ENCODE measurements at places on chromosomes 6 and 20.

GRCh38 chr6:151506761-151507160 is 12.9 kb downstream of the CCDC170 start:
- DNase-seq: no peak

DNA sequence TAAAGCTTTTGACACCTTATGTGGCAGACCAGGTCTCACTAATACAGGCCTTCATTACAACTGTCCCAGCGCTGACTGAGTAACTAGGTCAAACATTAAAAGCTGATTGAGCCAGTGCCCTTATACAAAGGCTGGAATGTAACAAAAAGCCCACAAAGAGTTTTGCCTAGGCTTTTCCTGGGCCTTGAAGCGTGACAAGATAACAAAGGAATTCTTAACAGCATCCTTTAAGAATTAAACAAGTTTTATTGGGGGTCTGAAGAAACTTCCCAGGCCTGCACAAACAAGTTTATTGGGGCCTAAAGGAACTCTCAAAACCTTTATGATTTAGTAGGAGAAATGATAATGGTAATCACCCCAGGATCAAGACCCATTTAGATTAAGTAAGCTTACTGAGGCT is 267.6 kb upstream of the FAM83B start:
- DNase-seq: no peak

- DNase-seq: no peak
Observed at GRCh38 chr20:58139849-58140786, 88.3 kb downstream of the ANKRD60 start.

GRCh38 chr20:58081846-58082245 is 146.6 kb downstream of the ANKRD60 start:
- DNase-seq: no peak

DNA sequence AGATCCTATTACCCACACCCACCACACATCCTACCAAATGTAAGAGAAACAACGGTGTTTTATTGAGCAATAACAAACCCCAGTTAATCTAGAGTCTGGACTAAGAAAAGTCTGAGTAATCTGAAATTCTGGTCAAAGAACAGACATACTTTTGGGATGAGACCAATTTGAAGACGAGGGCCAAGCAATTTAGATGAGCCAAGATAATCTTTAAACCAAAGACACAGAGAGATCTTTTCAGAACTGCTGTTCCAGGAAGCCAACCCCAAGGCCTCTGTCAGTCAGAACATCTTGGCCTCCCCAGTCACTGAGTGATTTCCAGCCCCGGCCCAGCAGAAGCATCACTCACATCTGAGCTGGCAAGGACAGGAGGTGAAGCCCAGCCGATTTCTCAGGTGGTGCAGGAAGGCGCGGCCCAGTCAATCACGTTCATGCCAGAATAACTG is 118.5 kb upstream of the SYNDIG1 start:
- DNase-seq: no peak

DNA sequence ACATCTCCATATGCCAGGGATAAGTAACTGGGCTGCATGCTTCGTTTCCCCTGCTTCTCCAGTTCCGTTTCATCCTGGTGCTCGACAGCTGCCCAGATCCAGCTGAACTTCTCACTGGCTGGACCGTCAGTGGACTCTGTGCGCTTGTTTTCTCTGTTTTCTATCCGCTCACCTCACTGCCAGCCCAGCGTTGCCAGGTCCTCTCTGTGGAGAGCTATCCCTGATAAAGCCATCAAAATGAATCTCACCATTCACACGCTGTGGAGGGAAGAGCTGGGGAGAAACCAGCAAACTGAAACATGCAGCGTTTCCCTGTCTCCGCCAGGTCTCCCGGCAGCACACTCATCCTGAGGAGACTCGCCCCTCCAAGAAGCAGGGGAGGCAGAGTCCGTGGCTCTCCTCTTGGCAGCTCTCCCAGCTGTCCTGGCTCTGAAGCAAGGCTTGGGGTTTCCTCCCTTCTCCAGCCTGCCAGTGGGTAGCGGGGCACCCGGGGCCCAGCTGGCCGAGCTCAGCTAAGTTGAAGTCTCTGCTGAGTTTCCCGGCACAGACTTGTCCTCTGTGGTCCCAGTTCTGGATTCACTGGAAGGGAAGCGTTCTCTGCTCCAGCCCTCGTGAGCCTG is 160.9 kb downstream of the DTNBP1 start:
- DNase-seq: no peak

GRCh38 chr6:110781522-110782214 is 33.6 kb downstream of the CDK19 start:
- DNase-seq: no peak

DNA sequence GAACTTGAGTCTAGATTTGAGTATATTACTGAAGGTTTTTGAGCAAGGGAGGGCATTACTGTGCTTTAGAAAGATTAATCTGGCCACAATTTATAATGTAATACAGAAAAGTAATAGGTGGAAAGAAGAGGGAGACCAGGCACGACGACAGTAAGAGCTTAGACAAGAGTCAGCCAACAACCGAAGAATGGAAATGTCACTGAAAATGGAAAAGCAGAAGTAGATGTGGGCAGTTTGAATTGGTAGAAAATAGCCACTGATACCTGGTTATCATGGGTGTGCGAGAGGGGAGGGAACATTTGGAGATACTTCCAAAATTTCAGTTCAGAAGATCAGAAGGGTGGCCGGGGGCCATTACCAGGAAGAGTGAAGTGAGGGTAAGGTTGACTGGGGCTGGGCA is 339.1 kb downstream of the UTRN start:
- no peak for DNase-seq

DNA sequence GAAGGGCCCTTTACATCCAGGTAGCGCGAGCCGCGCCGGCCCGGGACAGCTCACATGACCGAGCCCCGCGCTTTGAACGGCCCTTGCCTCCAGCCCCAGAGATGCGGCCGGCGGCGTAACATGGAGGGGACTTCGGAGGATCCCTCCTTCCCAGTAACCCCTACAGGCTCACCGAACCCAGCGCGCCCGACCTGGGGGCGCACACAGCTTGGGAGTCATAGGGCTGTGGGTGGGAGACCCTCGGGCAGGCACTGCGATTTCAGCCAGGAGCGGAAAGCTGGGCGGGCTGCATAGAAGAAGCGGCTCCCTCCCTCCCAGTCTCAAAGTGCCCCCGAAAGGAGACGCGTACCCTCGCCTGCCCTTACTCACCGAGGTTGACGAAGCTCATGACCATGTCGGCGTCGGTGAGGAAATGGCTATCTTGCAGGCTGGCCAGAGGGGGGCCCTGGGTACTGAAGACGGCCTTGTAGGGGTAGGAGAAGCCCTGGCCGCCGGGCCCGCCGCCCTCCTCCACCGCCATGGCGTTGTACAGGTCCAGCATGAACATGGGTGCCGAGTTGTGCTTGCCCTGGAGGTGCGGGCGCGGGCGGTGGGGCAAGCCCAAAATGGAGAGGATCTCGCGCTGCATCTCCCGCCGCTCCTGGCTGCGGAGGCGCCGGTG is 975 bp downstream of the BMP7 start:
- DNase-seq: no peak

GRCh38 chr20:6705106-6705766 is 62.2 kb upstream of the BMP2 start:
- no peak for DNase-seq

- DNase-seq: no peak
Observed at GRCh38 chr6:4670290-4670689, 105.9 kb upstream of the CDYL start.

DNA sequence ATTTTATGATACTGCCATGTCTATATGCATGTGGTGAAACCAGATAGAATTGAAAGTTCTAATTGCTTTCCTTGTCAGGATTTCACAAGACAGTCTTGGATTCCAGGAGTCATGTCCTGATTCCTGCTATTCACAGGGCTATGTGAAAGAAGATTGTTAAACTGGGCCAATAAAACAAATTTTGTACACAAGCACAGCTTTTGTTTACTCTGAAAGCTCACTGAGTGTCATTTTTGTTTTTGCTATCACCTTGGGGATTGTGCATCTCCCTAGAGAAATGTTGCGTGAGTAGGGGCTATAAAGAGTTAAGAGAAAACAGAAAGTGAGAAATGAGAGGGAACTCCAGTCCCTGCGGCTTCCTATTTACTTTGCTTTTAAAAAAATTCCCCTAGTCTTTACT is 627.5 kb downstream of the PKHD1 start:
- DNase-seq: no peak

GRCh38 chr20:10739566-10739965 is 65.8 kb upstream of the JAG1 start:
- DNase-seq: no peak

DNA sequence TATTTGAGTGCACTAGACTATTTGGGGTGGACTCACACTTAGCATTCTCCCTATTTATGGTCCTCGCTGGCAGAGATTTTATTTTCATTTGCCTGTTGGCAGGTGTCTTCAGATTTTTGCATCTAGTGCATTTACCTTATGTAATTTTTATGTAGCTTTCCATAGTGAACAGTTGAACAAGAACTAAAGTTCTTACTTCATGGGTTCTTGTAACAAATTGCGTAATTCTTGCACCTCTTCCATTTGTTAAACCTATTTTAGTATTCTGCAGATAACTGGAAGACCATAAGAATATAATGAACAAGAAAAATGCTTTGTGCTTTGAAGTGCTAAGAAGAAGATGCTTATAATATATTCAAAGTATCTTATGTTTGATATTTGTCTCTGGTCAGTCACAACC is 252.8 kb upstream of the MMS22L start:
- no peak for DNase-seq

GRCh38 chr20:51059862-51060261 is 37.0 kb upstream of the KCNG1 start:
- no peak for DNase-seq

DNA sequence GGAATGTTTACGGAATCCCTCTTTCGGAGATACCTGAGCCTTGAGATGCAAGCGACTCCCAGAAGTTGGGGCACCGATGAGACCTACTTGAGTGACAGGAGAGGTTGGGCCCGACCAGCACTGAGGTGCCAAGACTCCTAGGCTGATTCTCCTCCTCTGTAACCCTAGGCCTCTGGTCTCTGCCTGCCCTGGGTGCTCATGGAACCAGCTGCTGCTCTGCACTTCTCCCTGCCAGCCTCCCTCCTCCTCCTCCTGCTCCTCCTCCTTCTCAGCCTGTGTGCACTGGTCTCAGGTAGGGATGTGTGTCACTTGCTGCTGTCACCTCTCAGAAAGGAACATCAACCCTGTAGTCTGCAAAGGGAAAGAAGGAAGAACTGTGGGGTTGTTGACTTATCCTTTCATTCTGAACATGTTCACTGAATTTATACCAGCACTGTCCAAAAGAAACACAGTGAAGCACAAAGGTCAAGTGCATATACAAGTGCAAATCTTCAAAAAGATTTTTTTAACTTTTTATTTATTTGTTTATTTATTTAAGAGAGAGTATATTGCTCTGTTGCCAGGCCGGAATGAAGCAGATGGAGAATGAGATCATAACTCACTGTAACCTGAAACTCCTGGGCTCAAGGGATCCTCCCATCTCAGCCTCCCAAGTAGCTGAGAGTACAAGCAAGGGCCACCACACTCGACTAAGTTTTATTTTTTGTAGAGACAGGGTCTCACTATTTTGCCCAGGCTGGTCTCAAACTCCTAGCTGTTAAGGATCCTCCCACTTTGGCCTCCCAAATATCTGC is 913 bp downstream of the BTN2A2 start:
- DNase-seq: no peak

GRCh38 chr6:2961506-2961905 is 9.9 kb downstream of the SERPINB6 start:
- no peak for DNase-seq

- DNase-seq: no peak
Observed at GRCh38 chr6:97790926-97791590, 508.0 kb upstream of the MMS22L start.

DNA sequence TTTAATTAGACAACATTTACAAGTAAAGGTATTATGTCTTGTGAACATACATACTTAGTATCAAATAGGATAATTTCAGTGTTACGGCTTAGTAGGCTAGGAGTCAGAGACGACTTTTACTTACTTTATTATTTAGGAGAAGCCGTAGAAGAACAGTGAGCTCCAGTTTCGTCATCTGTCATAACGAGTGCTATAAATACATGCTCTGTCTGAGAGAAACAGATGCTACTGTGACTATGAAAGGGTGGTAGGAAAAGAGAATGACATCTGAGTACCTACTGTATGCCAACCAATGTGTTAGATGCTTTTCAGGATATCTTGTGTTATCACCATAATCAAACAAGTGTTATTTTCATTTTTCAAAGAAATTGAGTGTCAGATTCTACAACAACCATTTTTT is 119.0 kb downstream of the EYA4 start:
- no peak for DNase-seq

DNA sequence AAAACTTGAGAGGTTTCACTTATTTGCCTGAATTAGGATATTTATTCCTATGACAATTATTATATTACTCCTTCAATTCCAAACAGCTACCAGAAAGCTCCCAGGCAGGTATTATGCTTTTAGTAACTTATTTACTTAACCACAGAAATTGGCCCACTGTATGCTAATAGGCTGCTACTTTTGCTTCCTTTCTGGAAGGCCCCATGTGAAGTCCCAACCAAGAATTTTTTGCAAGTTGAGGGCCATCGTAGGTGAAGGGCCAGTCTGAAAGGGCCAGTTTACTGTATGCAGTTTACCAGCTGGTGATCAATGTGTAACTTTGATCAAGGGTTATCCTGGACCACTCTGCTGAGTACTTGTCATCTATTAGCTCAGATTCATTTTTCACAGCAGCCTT is 45.0 kb downstream of the EDN1 start:
- no peak for DNase-seq

GRCh38 chr6:128394167-128394566 is 126.2 kb downstream of the PTPRK start:
- DNase-seq: no peak

GRCh38 chr6:153442096-153442495 is 311.0 kb upstream of the RGS17 start:
- no peak for DNase-seq

DNA sequence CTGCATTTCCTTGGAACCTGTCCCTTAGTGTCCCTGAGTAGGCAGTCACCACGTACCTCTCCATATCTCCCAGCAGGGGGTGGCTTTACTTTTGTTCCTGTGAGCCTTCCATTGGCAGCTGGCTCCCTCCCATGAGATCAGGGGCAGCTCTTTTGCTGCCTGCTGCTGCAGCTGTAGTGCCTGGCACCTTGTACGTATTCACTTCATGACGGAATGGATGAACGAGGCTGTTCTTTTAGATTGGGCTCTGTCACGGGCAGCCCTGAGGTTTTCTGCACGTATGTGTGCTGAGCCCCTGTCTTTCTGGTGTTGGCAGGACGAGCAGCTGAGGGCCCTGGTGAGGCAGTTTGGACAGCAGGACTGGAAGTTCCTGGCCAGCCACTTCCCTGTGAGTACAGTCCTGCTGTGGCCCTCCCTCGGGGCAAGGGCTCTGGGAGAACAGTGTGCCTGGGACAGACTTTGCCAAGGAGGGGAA is 14.6 kb downstream of the MYBL2 start:
- DNase-seq: no peak

DNA sequence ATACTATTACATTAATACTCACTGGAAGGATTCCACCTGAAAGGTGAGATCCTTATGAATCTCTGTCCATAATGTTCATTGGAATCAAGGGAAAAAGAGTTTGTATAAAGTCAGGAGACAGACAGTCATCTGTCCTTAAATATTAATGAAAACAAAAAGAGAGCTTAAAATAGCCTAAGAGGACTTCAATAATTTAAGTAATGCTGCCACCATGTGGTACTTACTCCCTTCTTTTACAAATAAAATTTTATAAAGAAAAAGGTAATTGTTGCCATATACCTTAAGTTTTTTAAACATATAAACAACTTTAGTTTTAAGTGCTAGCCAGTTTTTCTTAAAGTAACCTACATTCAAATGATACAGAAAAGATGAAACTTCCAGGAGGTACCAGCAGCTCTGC is 5.1 kb downstream of the BLOC1S5 start:
- no peak for DNase-seq

Data from stimulated activated CD4-positive, alpha-beta T cell treated with anti-CD3 and anti-CD28 coated beads, TNF-alpha, amount 100 ng/mL, for 48 hours (primary cell).